ENCODE measurements at places on chromosomes 11 and 22.
A peak's percentile ranks its signal among the peaks of the same experiment; 100 is the strongest.

DNA sequence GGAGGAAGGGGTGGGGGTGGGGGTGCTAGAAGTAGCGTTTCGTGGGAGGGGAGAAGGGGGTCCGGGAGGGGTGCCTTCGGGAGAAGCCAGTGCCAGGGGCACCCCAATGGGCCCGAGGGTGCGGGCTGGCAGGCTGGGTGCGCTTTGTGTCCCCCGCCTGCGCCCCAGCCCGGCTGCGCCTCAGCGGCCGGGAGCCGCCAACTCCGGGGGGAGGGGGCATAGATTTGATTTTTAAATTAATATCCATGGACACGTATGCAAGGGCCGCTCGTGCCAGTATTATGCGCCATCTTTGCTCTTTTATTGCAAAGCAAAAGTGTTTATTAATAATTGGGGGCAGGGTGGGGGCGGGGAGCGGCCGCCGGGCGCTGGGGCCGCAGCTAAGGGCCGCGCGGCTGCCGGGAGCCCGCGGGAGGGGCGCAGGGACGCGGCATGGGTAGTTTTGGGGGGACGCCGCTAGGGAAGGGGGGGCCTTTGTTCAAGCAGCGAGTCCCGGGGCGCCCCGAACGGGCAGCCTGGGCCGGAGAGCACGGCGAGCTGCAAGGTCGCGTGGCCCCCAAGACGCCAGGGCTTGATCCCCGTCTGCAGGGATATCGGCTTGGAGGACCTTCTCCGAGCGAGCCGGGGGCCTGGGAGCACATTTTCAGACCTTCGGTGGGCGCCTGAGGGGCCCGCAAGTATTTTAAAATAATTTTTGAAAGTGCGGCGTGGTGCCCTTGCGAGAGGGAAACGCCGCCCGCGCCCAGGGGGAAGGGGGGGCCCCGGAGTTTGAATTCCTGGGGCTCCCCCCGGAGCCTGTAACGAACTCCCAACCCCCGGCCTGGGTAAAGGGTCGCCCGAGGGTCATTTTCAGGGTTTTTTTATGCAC, 959 bp downstream of the CCND1 start:
- no peak for DNase-seq

DNA sequence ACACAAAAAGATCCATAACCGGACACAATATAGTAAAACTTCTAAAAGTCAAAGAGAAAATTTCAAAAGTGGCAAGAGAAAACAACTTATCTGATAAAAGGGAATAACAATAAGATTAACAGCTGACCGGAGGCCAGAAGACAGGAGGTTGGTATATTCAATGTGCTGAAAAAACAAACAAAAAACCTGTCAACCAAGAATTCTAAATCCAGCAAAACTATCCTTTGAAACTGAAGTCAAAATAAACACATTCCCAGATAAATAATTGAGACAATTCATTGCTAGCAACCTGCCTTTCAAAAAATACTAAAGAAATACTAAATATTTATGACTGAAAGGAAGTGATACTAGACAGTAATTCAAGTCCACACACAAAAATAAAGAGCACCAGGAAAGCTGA, 101.3 kb downstream of the RELT start:
- DNase-seq, result no peak

- no peak for DNase-seq
Measured at GRCh38 chr22:26707581-26707980, 50.2 kb downstream of the MIAT start.

DNA sequence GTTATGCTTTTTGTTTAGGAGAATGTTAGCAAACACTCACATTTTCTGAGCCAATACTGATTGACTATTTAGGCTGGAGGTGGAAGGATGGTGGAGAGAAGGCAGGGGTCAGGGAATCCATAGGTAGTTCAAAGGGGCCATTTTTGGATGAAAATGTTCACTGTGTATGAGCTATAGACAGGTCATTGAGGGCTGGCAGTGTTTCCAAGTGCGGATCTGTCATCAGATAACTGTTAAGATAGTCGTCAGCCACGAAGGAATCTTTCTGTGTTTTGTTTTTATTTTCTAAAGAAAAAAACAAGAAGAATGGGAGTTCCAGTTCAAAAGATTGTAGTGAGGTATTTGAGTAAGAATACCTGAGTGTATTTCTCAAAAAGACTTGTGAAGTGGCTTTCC, 3.1 kb downstream of the KCNJ5 start:
- no peak for DNase-seq

GRCh38 chr11:117582433-117582832, 214.6 kb downstream of the DSCAML1 start:
- no peak for DNase-seq

GRCh38 chr11:36774603-36775002, 176.6 kb upstream of the RAG2 start:
- DNase-seq, result peak; percentile 74

All from amniotic epithelial cell (primary cell).